ENCODE measurements at places on chromosomes 16 and 17.

- no peak for DNase-seq
Measured at GRCh38 chr17:17590883-17591354, 589 bp downstream of the PEMT start.

- no peak for DNase-seq
Measured at GRCh38 chr17:64694207-64694606, 32.1 kb upstream of the SMURF2 start.

DNA sequence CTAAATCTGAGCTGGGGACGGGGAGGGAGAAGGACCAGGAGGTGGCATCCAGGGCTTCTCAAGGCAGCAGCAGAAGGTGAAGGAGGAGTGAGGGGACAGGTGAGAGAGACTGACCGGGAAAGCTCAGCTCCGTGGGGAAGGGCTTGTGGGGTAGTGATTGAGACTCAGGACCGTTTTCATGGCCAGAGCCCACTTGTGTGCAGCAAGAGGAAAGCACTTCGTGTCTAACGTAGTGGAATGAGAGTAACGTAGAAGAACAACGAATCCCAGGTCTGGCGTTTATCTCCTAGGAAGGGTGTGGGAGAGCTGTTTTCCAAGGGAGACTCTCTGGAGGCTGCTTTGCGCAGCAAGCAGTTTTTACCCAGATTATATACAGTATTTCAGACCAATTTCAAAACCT, 1.3 kb upstream of the CDH3 start:
- no peak for DNase-seq

DNA sequence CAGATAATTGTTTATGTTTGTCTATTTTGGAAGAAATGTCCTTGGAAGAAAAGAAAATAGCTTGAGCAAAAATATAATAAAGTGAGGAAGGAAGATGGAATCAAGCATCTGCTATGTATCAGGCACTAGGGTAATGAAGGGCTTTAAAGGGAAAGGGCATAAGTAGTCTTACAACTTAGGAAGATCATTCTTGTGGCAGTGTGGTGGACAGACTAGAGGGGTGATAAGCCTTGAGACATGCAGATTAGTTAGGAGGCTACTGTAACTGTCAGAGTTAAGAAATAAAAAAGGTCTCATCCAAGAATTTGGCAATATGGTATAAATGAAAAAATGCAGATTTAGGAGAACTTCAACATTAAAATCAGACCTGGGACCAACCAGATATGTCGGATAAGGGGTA, 14.9 kb downstream of the FAM222B start:
- DNase-seq: no peak

DNA sequence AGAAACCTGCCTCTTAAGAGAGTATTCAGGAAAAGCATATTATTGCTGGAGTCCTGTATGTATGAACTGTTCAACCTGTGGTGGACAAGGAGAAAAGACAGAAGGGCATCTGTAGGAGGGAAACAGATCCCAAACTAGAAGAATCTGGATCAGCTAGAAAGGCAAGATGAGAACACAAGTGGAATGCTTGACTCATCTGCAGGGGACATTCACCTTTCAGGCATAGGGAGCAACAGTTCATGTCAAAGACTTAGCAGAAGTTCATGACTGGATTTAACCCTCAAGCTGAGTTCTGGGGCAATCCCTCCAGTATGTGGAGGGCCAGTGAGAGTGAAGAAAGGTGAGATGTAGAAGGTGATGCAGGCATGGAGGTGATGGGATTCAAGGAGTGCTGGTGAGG, 135.9 kb upstream of the DYNLRB2 start:
- DNase-seq: no peak

All from stimulated activated CD4-positive, alpha-beta T cell treated with anti-CD3 and anti-CD28 coated beads, Interleukin-4, amount 100 ng/mL, for 1 hour (primary cell).